ENCODE measurements at places on chromosomes 7 and 10.

DNA sequence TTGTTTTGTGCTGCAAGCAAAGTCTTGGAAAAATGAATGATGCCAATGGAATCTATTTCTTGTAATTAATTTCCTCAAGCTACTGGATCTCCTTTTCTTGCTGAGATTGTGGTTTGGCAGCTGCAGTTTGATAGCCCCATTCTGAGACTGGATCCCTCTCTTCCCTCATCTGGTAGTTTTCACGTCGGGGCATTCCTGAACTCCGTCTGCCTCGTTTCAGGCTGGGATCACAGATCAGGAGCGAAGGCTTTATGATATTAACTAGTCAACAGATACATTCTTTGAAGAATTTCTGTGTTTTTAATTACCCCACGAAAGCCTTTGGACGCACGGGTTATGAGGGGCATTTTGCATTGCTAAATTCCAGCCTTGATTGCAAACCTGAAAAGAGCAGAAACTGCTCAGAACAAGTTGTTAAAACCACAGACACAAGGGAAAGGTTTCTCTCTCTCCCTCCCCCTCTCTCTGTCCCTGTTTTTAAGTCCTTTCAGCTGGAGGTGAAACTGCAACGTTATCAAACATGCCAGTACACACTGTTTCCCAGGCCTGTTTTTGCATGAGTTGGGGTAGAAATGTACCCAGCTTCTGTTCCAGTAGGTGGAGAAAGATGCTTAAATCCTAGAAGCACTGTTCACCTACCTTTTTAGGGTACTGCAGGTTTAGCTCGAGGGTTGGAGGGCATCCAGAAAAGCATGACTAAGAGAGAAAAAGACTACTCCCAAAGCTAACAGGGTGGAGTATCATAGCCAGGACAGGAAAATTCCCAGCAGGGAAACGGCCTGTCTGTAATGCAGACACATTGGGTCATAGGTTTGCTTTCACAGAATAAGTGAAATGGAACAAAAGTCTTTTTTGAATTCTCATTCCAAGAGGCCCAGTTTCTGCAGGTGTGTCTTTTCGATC, 124.3 kb downstream of the CUX1 start:
- DNase-seq, result no peak

- no peak for DNase-seq
These were observed 514.5 kb upstream of the TPK1 start for GRCh38 chr7:145350334-145350733.

DNA sequence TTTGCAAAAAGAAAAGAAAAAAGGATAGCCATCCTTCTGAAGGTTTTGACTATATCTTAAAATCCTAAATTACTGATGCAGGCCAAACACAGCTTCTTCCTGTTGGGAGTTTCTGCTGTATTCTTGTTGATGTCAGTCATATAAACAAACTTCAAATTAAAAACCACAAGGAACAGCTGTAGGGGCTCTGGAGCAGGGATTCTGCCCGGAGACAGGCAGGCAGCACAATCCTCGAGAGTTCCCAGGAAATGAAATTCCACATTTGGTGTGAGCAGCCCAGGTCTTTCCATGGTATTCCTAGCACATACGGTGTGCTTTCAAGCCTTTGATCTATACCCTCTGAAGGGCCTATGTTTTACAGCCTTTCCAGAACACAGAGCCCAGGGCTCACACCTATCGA, 43.2 kb downstream of the INSYN2A start:
- DNase-seq, result no peak

DNA sequence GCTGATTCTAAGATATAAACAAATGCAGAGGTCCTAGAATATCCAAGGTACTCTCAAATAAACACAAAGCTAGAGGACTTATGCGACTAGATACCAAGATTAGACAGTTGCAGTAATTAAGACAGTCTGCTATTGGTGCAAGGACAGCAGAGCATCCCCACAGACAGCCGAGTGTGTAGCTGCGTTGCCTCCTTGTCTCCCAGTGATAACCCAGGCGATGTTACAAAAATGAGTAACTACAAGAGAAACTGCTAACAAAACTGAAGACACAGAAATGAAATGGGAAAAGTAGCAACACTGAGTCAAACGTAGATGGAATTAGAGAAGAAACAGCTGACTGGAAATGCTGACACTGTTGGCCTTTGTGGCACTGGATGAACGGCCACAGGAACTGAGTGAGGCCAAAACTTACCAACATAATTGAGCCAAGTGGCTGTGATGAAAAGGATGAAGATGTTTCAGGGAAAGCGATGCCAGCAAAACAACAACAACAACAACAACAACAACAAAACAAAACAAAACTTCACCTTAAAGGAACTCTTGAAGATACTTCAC, 54.3 kb downstream of the BAIAP2L1 start:
- DNase-seq, result no peak

DNA sequence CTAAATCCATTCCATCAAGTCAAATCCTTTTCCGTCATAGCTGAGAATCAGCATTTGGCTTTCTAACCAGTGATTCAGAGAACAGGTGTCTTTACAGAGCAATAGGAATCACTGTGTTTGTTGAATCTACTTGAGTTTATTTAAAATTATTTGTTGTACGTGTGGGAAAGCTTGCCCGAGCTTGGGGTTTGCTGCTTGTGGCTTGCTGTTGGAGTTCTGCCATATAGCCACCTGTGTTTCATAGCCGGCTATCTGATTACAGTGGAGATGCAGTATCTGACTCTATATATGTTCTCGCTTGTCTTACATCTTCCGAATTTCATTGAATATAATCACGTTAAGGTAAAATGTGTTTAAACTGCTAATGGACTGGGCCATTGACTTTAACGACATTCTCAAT, 274.3 kb upstream of the MKI67 start:
- DNase-seq, result no peak

DNA sequence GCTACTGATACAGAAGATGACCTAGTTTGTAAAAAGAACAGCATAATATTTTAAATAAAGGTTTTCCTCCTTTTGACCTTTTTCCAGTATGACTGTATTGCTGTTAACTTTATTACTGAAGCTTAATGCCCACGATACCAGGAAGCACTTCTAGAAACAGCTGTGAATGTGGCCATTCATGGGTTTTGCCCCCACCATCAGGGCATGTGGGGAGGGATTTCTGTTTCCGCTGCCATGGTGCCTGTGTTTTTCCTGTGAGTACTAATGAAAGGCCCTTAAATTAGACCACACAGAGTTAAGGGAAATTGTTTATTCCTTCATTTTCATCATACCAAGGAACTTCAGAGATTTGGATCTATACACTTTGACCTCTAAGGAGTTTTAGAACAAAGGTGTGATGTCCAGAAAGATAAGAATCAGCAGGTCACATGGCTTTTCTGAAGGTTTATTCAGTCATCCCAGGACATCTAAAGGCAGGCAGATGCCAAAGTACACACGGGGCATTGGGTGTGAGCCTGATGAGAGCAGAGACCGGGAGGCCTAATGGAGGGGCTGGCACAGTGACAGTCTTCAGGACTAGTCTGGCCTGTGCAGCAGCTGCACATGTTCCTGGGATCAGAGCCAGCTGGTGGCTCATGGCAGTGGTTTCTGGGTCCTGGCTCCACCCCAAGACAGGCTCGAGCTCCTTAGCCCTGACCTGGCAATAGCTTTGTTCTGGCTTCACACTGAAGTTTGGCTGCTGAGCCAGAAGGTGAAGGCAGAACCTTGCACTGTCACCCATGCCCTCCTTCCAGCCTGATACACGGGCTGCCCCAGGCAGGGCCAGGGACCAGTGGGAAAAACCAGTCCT, 190.9 kb downstream of the REEP3 start:
- peak; percentile 85 for DNase-seq

DNA sequence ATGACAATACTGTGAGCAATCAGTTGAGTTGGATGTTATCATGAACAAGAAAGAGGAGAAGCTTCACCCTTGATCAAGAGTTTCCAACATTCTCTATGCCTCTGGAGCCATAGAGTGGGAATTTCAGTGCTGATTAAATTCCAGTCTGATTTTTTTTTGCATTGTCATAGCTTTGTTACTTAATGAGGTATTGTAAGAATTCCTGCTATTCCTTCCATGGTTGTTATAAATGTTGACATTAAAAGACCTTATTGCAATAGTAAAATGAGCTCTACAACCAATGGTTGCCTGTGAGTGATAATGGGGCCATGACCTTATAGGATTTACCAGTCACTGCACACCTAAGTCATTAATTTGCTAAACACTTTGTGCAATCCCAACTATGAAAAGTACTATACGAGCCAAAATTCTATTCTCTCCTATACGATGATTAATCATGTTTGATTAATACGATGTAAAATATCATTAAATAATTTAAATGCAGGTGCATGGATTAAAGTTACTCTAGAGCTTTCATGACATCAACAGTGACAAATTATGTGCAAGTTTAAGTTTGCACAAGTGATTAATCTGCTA, 353.2 kb upstream of the KLF6 start:
- DNase-seq, result no peak

DNA sequence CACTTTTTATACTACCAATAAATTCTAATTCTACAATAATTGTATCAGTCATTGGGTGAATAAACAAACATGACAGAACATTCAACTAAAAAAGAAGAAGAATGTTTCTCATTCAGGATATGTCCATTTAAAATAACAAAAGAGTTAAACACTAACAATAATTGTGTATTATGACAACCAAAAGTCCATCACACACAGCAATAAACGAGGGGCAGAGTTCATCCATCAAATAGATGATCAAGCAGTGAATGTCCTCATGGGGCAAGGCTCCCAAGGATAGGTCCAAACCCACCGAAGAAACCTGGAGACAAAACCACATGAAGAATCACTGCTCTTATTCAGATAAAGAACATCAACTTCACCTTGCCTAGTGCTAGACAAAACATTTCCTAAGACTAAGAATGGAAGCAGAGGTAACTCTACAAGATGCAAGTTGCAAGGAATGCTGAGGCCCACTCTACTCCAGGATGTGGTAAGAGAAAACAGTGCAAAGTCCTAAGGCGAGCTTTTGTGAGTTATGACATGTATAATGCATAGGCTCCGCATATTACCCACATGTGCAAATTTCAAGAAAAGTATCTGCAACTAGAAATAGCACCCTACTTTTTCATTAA, 115.1 kb downstream of the PARD3 start:
- DNase-seq, result no peak

- DNase-seq, result no peak
These were observed 992.3 kb downstream of the KCNMA1 start for GRCh38 chr10:76645341-76645740.
